ENCODE measurements at places on chromosomes 1 and 21. TPM values are rescaled to one million over a fixed set of nuclear protein-coding genes. Genes with fewer than 3 reads are reported as not detected.

DNA sequence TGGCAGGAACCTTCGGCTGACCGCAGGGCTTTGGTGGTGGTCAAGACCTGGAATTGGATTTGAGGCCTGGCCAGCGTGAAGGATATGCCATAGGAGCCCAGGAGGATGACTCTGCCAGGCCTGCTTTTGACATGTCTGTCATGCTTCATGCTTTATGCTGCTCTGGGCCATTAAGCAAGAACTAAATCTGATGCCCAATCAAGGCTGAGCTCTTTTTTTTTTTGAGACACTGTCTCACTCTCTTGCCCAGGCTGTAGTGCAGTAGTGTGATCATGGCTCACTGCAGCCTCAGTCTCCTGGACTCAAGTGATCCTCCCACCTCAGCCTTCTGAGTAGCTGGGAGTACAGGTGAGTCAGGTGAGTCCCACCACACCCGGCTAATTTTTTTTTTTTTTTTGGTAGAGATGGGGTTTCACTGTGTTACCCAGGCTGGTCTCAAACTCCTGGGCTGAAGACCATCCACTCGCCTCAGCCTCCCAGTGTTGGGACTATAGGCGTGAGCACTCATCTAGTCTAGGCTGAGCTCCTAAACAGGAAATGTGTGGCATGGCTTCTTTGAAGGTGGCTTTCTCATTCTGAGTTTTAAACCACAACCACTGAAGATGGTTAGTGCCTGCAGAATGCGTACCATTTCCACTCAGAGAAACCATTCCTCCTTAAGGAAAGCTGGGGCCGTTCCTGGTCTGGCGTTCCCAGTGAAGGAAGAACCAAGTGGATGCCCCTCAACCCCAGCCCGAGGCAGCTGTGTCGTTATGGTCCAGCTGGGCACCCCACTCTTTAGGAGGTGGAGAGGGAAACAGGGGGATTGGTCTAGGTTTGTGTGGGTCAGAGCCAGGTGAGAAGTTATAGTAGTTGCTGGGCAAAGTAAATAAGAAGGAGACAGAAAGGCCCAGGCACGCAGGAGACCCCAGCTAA lies 34.2 kb upstream of the ATP5PO start:
- no peak for DNase-seq

- no peak for DNase-seq
These were observed 45.9 kb upstream of the DPH5 start for GRCh38 chr1:101071470-101071891.

C8A gene
- not detected for total RNA-seq

DNA sequence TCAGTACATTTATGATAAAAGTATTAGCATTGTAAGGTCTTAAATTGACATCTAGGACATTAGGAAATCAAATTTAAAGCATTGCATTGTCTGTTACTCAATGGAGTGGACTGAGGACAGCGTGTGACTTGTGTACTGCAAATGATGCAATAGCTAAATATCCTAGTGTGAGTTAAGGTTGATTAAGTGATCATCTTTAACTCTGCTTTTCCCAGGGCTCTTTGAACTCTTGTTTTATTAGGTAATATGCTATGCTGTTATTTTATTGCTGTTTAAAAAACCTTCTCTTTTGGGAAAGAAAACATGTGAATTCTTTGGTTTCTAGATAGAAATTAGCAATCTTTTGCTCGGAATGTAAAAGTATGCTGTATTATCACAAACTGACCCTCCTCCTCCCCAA lies 38.6 kb downstream of the NFIA start:
- DNase-seq: no peak

Data from PC-3 (cell line).